ENCODE measurements at places on chromosomes 5 and 9.

DNA sequence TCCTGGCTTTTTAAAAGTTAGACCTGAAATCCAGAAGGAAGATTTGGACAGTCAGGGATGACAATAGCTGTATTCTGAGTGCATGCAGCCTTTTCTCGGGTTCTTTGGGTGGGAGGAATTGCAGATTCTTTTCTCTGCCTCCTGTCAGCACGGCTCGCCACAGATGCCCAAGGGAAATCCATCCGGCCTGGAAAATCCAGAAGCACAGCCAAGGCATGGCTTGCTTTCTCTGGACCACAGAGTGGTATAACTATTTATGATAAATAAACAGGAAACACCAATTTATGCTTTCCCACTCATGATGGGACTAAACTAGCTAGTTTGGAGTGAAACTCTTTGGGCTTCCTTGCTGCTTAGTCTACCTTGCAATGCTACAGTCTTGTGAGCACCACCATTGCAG is 59.1 kb downstream of the C9orf152 start:
- H3K4me1 ChIP-seq = peaks cover 3% of the 10 kb centered on the region
- no peaks in the 10 kb centered on the region for H3K27me3 ChIP-seq
- peaks cover 4% of the 10 kb centered on the region for H3K36me3 ChIP-seq
- H3K27ac ChIP-seq = no peak overlapping the region
- H3K4me3 ChIP-seq = no peak overlapping the region

DNA sequence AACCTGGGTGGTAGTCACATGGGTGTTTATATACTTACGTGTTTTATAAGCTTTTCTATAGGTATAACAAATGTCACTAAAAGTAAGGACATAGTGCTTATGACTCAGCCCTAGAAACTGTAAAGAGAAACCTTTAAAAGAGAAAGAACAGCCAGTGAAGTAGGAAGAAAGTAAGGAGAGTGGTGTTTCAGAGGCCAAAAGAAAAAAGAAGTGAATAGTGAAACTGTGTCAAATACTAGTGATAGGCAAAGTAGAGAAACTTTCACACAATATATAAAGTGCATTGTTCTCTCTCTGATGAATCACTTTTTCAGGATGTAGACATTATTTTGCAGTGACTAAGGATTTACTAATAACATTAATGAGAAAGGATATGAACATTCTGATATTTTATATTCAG is 74.2 kb upstream of the SUSD1 start:
- peaks cover 2% of the 10 kb centered on the region for H3K36me3 ChIP-seq
- DNase-seq = no peak
- no peaks in the 10 kb centered on the region for H3K27me3 ChIP-seq
- no peak overlapping the region for H3K4me3 ChIP-seq
- no peak overlapping the region for H3K27ac ChIP-seq
- H3K4me1 ChIP-seq = no peaks in the 10 kb centered on the region

- H3K36me3 ChIP-seq = peaks cover 75% of the 10 kb centered on the region
- peaks cover 4% of the 10 kb centered on the region for H3K4me1 ChIP-seq
- no peak overlapping the region for H3K27ac ChIP-seq
- no peak for DNase-seq
Measured at GRCh38 chr9:109101810-109102209, 17.9 kb downstream of the TMEM245 start.

DNA sequence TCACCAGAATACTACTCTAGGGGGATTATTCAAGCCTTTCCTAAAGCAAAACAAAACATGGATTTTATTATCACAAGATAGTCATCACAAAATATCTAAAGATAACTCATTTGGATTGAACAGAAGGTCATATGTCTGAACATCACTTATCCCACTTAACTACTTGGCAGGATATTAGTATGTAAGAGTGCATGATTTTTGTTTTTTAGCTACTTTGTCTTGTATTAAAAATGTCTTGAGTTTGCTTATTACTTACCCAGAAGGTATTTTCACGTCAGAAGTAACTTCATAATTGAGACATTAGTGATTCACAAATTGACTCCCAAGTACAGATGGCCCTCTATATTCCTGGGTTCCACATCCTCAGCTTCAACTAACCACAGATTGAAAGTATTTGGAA is 113.8 kb downstream of the TLE4 start:
- peaks cover 14% of the 10 kb centered on the region for H3K36me3 ChIP-seq
- no peak overlapping the region for H3K27ac ChIP-seq
- peaks cover 8% of the 10 kb centered on the region for H3K4me1 ChIP-seq

- no peaks in the 10 kb centered on the region for H3K36me3 ChIP-seq
- H3K27me3 ChIP-seq = no peaks in the 10 kb centered on the region
- no peak overlapping the region for H3K27ac ChIP-seq
- no peak overlapping the region for H3K4me3 ChIP-seq
- DNase-seq = no peak
Measured at GRCh38 chr9:114861273-114861672, 55.4 kb upstream of the TNFSF15 start.

DNA sequence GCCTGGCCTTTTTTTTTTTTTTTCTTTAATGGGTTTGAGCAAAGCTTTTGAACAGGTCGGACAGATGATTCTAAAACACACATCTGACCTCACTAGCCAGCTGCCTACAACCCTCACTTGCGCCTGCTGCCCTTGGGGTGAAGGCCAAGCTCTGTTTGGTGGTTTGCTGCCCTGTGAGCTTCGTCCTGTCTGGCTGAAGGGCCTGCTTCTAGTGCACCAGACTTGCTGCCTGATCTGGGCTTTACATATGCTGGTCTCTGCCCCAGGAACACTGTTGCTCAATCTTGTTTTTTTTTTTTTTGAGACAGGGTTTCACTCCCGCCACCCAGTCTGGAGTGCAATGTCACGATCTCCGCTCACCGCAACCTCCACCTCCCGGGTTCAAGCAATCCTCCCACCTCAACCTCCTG is 16.4 kb upstream of the DOLPP1 start:
- H3K27me3 ChIP-seq = no peaks in the 10 kb centered on the region
- no peak overlapping the region for H3K4me3 ChIP-seq

- H3K4me3 ChIP-seq = no peak overlapping the region
- DNase-seq = no peak
- peaks cover 2% of the 10 kb centered on the region for H3K4me1 ChIP-seq
- no peaks in the 10 kb centered on the region for H3K36me3 ChIP-seq
- no peak overlapping the region for H3K27ac ChIP-seq
- H3K27me3 ChIP-seq = no peaks in the 10 kb centered on the region
Measured at GRCh38 chr9:137428841-137429545, 5.8 kb downstream of the NOXA1 start.

- no peaks in the 10 kb centered on the region for H3K4me1 ChIP-seq
- no peak for DNase-seq
- no peaks in the 10 kb centered on the region for H3K27me3 ChIP-seq
- H3K36me3 ChIP-seq = no peaks in the 10 kb centered on the region
- H3K27ac ChIP-seq = no peak overlapping the region
Measured at GRCh38 chr9:78871452-78872331, 574.8 kb downstream of the PSAT1 start.

DNA sequence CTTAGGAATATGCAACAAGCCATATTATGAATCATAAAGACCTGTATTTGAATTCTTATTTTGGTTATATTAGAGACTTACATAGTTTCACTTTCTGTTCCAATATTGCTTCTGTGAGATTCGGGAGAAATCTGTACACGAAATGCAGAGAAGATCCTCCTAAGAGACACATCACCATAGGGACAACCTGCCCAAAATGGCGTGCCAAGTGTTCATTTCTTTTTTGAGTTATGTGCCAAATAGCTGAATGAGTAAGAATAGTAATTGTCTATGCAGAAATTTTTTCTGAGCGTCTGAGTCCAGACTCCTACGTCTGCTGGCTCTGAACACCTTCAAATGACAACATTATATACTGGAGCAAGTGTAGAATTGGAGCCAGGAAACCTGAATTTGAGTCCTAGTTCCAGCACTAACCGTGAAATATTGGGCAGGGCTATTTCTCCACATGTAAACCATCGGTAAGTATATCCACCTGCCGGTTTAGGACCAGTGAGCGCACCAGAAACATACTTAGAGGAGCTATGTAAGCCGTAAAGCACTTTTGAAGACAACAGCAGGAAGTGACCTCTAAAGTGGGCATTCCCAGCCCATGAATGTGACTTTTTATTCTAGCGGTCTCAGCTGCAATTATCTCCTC is 163.9 kb upstream of the DMRT1 start:
- no peak overlapping the region for H3K4me3 ChIP-seq
- no peaks in the 10 kb centered on the region for H3K36me3 ChIP-seq
- H3K27ac ChIP-seq = no peak overlapping the region
- no peaks in the 10 kb centered on the region for H3K27me3 ChIP-seq
- no peak for DNase-seq

GRCh38 chr5:62600560-62601252 is 22.1 kb downstream of the LRRC70 start:
- H3K36me3 ChIP-seq = no peaks in the 10 kb centered on the region
- H3K27me3 ChIP-seq = no peaks in the 10 kb centered on the region
- no peaks in the 10 kb centered on the region for H3K4me1 ChIP-seq
- no peak for DNase-seq

DNA sequence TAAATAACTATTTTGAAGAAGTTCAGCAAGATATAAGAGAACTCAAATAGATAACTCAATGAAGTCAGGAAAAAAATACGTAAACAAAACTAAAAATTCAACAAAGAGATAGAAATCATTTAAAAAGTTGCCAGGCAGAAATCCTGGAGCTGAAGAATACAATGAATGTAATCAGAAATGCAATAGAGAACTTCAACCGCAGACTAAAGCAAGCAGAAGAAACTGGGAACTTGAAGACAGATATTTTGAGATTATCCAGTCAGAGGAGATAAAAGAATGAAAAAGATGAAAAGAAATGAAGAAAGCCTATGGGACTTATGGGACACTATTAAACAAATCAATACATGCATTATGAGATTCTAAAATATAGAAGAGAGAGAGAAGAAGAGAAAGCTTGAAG is 129.1 kb upstream of the LPAR1 start:
- H3K27ac ChIP-seq = no peak overlapping the region
- H3K4me3 ChIP-seq = no peak overlapping the region
- no peak for DNase-seq

GRCh38 chr9:84583866-84584265 is 85.7 kb upstream of the NTRK2 start:
- DNase-seq = no peak
- H3K4me1 ChIP-seq = no peaks in the 10 kb centered on the region
- no peaks in the 10 kb centered on the region for H3K27me3 ChIP-seq
- H3K4me3 ChIP-seq = no peak overlapping the region

GRCh38 chr9:120985819-120986222 is 59.2 kb upstream of the TRAF1 start:
- H3K4me1 ChIP-seq = no peaks in the 10 kb centered on the region
- no peak overlapping the region for H3K27ac ChIP-seq
- DNase-seq = peak; percentile 41
- H3K4me3 ChIP-seq = no peak overlapping the region
- no peaks in the 10 kb centered on the region for H3K27me3 ChIP-seq

DNA sequence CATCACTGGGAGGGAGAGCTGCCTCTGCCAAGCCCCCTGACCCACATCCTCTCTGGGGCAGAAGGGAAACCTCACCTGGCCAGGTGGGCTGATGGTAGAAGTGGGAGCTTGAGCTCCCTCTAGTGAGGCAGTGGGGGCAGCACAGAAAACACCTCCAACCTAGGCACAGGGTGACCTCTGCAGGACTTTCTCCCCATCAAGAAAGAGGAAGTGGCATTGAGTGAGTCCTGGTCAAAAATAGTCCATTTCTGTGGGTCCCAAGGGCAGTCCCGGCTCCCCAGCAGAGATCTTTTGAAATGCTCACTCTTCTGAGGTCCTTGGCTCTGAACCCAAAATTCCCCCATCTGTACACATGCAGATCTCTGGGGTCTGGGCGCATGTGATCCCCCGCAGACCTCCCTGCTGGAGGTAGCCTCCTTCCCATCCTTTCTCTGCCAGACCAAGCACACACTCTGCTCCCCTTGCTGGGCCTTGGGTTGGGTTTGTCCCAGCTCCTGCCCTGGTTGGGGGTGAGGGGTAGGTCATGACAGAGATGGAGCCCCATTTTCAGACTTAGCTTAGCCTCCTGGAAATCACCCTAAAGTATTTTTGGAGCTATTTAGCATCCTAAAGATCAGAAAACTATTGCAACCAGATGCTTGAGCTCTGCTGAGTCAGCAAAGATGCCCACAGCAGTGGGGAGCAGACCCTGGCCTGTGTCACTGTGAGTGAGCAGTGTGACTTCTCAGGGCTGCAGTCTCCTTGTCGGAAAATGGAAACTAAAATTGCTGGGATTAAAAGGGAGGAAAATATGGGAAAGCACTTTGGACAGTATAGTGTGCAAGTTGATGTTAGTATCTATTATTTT is 41.6 kb upstream of the LCP2 start:
- H3K27me3 ChIP-seq = no peaks in the 10 kb centered on the region
- H3K4me1 ChIP-seq = no peaks in the 10 kb centered on the region
- no peaks in the 10 kb centered on the region for H3K36me3 ChIP-seq
- no peak overlapping the region for H3K4me3 ChIP-seq

GRCh38 chr9:93562157-93562556 is 14.2 kb upstream of the PHF2 start:
- no peaks in the 10 kb centered on the region for H3K27me3 ChIP-seq
- peaks cover 2% of the 10 kb centered on the region for H3K4me1 ChIP-seq
- H3K4me3 ChIP-seq = no peak overlapping the region
- peaks cover 84% of the 10 kb centered on the region for H3K36me3 ChIP-seq

DNA sequence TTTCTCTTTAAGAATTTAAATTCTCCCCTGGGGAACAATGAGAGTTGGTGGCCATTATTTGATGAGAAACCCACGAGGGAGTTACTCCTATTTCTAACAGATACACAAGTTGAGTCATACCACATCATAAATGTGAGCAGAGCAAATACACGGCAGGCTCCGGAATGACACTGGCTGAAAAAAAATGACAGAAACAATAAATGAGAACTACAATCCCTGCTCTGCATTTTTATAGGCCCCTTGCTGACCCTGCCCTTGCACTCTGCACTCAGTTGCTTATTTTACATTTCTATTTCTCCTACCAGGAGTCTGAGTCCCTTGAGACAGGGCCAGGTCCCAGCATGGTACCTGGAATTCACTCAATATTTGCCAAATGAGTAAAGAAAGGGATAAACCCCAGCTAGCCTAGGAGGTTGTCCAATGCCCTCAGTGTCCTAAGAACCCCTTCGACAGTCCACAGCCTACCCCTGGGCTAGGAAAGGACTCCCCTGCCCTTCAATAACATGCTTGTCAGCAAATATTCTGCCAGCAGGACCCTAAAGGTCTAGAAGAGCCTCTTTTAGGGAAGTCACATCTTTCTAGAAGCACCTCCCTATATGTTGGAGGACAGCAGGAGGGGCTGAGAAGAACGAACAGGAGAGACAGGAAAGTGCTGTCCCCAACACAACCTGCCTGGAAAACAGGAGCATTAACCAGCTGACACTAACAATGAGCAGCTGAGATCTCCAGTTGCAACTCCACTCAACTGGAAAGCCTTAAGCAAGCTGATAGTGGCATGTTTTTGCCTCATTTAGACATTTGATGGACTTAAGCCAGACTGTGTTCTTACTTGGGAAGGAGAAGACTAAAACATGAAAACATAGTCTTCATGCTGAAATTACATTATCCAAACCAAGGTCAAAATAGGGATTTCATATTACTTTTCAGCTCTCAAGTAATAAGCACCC is 191.2 kb downstream of the ACTL7B start:
- no peaks in the 10 kb centered on the region for H3K4me1 ChIP-seq

- H3K27ac ChIP-seq = no peak overlapping the region
- DNase-seq = no peak
- no peaks in the 10 kb centered on the region for H3K4me1 ChIP-seq
- H3K36me3 ChIP-seq = no peaks in the 10 kb centered on the region
- no peak overlapping the region for H3K4me3 ChIP-seq
Measured at GRCh38 chr9:102892025-102892424, 103.1 kb upstream of the CYLC2 start.

GRCh38 chr9:98192503-98193335 is at the start of gene CORO2A:
CORO2A (minus strand) TSS chr9:98192637; CDS start chr9:98157660, 34,977 bp downstream.
- DNase-seq = peak; percentile 68
- peak within 1 kb of the TSS; percentile 45 for H3K4me3 ChIP-seq
- H3K36me3 ChIP-seq = no peaks in the 10 kb centered on the region

- H3K36me3 ChIP-seq = no peaks in the 10 kb centered on the region
- no peak overlapping the region for H3K4me3 ChIP-seq
- H3K27ac ChIP-seq = no peak overlapping the region
- DNase-seq = no peak
Measured at GRCh38 chr9:133210202-133210532, 1.1 kb upstream of the OBP2B start.
